Mammary epithelial cell (primary cell): ENCODE measurements at places on chromosomes 3 and 15.
A peak's percentile ranks its signal among the peaks of the same experiment; 100 is the strongest.

GRCh38 chr3:188486126-188486525 is 332.2 kb downstream of the LPP start:
- DNase-seq, result peak; percentile 42

DNA sequence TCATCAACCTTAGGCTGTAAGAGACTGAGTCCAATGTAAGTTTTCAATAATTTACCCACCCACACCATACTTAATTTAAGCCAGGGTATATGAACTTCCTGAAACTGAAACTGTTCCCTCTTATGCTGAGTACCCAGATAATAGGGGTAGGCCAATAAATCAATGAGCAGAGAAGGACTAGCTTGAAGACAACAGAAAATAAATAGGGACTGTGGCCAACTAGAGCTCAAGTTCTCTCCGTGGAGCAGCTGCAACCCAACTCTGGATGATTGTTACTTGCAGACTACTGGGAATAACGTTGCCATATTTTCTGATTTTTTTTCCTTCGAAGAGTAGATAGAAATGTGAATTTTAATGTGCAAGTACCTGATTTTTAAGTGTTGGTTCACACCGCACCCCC is 128.0 kb downstream of the ATG7 start:
- DNase-seq, result no peak

- no peak for DNase-seq
Measured at GRCh38 chr3:64676831-64677230, 11.0 kb downstream of the ADAMTS9 start.

DNA sequence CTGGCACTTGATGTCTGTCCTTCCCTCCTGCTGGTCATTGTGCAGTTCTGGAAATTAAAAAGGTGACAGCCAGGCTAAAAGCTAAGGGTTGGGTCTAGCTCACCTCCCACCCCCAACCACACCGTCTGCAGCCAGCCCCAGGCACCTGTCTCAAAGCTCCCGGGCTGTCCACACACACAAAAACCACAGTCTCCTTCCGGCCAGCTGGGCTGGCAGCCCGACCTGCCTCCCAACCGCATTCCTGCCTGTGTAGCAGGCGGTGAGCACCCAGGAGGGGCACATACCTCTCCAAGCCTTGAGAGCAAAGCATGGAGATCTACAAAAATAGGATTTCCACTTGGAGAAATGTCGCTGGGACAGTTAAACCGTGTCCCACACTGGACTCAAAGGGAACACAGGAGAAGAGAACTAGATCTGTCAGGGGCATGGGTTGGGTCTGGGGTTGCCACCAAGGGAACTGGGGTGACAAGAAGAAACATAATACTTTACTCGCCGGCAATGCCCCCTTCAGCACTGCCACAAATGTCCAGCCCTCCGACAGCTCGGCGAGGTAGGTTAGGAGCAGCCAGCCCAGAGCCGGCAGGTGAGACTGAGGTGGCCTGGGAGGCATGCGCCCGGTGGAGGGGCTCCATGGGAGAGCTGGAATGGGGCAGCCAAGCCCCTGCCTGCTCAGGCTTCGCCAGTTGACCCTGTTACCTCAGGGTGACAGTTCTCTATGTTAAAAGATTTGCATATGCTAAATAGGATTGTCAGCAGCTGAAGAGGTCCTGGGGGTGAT is 52.2 kb downstream of the EXOG start:
- DNase-seq, result peak; percentile 45

GRCh38 chr15:98794748-98795147 is 146.4 kb downstream of the IGF1R start:
- DNase-seq, result no peak

DNA sequence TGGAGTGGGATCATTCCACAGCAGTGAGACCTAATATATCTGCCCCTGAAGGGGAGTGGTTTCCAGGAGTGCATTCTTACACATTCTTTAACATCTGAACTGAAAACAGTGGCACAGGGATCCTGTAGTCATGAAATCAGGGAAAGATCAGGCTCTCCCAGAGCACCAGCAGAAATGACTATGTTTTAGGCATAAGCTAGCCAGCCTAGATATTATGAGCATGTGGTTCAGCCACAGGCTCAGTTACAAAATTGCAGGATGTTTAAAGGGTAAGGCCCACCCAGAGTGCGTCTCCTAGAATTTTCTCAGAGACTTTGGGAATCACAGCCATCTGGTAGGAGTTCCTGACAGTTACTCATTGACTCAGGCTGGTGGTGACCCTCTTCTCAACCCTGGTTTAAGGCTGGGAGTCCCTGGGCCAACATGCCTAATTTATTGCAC is 20.9 kb downstream of the FSTL1 start:
- DNase-seq, result no peak

GRCh38 chr3:195467641-195468390 is 25.0 kb upstream of the ACAP2 start:
- peak; percentile 65 for DNase-seq

- DNase-seq, result no peak
Measured at GRCh38 chr15:79136434-79137046, 46.0 kb upstream of the RASGRF1 start.

- DNase-seq, result no peak
Measured at GRCh38 chr3:30181581-30181980, 424.8 kb upstream of the TGFBR2 start.

DNA sequence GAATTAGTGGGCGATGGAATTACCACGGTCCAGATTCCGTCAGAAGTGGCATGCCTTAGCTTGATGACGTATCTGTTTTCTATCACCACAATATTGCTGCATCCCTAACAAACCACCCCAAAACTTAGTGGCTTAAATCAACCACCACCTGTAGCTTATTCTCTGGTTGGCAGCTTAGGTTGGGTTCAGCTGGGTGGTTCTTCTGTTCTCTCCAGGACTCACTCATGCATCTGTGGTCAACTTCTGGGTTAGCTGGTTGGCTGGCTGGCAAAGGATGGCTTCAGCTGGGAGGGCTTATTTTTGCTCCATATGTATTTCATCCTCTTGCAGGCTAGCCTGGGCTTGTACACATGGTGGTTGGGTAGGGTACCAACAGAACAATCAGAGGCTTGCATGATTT is 288.8 kb upstream of the LRRFIP2 start:
- DNase-seq, result no peak

DNA sequence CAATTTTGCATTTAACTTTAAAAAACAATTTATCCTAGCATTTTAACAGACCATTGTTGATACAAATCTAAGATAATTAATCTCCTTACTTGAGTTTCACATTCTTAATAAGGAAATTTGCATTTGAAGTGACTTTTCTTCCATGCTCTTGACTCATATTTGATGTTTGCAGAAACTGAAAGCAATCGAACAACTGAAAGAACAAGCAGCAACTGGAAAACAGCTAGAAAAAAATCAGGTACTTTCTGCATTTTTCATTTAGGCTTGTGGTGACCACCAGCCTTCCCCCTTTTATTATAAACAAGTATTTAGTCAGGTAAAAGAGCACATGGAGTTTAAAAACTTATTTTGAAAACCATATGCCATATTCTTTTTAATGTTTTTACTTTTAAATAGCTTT is 20.1 kb upstream of the SELENOT start:
- DNase-seq, result no peak

- DNase-seq, result peak; percentile 55
Measured at GRCh38 chr15:64599716-64600115, 139.3 kb downstream of the ZNF609 start.

GRCh38 chr3:138935863-138936740 is 10.8 kb downstream of the FOXL2 start:
- peak; percentile 39 for DNase-seq

DNA sequence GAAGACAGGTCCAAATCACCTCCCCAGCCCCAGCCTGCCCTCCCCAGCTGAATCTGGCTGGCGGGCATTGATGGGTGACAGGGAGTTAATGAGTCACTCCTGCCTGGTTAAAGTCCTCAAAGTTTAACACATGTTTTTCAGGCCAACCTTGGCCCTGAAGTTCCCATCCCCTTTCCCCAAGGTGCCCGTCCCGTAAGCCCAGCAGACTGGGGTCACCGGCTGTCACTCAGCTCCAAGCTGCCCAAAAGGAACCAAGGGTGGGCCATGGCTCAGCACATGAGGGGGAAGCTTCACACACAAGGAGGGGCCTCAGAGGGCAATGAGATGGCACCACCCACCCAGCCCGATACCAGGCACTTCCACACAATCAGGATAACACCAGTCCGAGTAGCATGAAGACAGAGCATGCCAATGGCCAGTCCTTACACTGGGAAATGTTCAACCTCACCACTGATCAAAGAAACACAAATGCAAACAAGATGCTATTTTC is 10.2 kb upstream of the KLF15 start:
- no peak for DNase-seq

GRCh38 chr3:124516333-124516732 is 213.9 kb upstream of the UMPS start:
- DNase-seq, result no peak

- no peak for DNase-seq
Measured at GRCh38 chr15:70772402-70772801, 9.0 kb upstream of the UACA start.

GRCh38 chr3:13524979-13525669 is 23.8 kb upstream of the FBLN2 start:
- DNase-seq, result no peak

DNA sequence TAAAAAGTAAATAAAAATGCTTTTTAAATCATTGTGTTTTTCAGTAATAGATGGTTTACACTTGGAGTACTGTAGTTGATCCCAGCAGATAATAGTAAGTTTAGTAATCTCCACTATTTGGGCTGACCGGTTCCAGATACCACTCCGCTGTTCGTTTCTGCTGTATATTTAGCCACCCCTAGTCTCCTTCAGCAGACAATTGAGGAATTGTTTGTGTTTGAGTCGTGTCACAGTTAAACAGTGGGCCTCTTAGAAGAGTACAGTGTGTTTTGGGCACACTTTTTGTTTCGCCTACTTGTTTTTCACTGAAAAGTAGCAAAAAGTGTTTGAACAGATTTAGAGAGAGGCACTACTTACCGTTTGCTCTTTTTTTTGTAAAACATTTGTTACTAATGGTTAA is 33.2 kb downstream of the PAK2 start:
- no peak for DNase-seq

DNA sequence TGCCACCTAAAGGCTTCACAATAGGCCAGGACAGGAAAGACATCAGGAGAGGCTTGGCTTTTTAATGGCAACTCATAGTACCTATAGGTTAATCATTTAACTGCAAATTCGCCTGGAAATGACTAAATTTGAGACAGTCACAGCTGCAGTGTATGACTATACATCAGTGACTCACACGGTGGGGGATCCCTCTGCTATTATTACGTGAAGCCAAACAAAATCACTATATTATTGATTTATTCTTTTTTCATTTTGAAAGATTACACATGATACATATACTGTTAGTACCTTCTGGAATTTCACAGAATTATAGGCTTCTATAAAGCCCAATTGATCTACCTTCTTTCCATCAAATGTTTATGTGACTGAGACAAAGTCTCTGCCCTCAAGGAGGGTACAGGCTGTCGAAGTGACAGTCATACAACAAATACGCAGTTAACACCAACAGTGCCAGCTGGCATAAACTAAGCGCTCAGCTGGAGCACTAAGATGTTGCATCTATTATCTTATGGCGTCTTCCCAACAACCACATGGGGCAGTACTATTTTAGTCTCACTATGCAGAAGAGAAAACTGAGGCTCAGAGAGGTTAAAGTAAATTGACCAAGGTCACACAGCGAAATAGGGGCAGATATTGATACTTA is 82.0 kb upstream of the LMOD3 start:
- no peak for DNase-seq

DNA sequence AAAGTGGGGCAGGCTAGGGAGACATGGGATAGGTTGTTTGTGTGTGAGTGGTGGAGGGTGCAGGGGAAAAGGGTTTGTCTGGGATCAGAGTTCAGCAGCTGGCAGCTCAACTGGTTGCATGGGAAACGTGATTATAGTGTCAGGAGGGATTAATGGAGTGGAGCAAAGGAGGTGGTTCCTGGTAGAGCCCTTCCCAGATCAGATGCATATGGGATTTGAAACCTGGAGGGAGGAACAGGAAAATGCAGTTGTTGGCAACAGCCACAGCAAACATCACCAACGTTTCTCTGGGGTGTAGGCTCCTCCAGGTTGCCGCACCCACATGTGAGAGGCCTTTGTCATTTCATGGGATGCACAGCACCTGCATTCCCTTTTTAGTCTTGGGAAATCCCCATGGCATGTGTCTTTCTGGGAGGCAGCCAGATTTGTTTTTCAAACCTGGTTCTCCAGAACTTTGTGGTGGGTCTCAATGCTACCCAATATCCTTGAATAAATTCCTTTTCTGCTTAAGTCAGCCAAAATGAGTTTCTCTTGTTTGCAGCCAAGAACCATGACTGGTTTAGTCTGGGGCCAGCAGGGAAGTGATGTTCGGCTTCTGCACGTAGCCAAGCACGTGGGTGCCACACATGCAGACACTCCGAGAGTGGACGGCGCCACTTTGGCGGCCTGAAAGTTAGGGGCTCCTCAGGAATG is 61.3 kb downstream of the BDH1 start:
- DNase-seq, result peak; percentile 88

DNA sequence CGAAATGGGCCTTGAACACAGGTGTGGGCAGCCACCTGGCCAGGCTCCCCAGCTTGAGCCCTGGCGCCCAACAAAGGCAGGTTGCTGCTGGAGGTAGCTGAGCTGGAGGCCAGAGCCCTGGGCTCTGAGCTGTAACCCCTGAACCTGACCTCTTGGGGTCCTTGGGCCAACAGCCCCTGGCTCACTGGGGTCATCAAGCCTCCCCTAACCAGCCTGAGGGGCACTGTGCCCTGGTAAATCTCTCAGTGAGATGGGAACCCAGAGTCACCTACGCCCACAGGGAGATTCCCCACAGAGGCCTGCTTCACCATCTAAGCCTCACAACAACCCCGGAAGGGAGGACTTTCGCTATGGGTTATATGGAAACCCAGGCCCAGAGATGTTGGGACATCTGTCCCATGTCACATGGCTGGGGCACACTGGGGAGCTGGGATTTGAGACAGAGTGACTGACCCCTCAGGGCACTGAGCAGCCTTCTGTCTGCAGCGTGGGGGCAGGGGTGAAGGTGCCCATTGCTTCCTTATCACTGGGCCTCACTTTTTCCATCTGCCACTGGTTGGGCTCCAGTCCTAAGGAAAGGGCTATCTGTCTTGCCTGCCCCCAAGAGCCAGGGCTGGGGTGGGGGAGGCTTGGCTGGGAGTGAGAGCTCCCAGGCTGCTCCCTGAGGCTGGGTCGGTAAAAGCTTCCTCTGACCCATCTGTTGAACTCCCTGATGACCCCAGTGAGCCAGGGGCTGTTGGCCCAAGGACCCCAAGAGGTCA is 59.1 kb downstream of the IQSEC1 start:
- no peak for DNase-seq
